ENCODE measurements at places on chromosomes 3 and 15.

DNA sequence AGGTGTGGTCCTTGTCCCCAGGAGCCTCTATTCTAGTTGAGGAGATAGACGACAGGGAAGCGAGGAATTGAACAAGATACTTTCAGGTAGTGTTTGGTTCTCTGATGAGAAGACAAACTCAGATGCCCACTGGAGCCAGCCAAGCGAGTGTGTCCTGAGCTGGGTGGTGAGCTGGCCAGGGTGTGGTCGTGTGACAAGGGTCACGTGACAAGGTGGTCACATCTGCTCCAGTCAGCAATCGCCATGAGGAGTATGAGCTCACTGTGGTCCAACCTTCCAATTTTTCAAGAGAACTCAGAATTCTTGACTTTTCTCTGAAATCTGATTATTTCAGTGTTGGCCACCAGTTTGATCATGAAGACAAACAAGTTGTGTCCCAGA, 39.5 kb downstream of the SLC6A6 start:
- no peak for DNase-seq

GRCh38 chr3:48938156-48938555, 19.5 kb downstream of the ARIH2 start:
- DNase-seq: no peak

GRCh38 chr3:14577897-14578296, 37.8 kb upstream of the GRIP2 start:
- no peak for DNase-seq

DNA sequence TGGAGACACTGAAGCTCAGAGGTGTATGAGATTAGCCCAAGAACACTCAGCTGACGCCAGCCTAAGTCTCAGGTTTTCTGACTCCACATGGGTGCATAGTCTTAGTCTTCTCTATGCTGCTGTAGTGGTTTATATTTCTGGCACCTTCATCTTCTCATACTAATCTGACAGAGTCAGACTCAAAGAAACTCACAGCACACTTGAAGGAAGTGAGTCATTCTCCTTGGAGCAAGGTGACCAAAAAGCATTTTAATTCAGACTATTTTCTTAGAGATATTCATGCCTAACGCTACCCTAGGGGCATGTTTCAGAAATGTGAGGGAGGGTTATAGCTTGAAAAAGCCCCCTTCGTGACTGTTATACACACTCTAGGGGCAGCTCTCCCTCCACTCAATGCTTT, 775.3 kb upstream of the ARPP21 start:
- no peak for DNase-seq

GRCh38 chr15:91476861-91477260, 376.6 kb upstream of the SLCO3A1 start:
- DNase-seq: no peak

DNA sequence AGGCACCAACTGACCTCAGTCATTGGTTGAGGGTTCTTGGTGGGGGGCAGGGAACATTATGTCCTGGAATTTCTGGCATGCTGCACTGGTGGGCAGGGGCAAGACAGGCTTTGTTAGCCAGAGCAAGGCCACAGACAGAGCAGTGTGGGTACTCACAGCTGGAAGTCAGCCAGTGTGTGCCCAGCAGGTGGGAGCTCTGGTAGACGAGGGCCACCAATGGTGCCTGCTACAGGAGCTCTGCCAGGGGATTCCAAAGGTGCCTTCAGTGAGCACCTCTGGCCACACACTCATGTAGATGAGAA, 31.3 kb downstream of the CYP8B1 start:
- DNase-seq: no peak

DNA sequence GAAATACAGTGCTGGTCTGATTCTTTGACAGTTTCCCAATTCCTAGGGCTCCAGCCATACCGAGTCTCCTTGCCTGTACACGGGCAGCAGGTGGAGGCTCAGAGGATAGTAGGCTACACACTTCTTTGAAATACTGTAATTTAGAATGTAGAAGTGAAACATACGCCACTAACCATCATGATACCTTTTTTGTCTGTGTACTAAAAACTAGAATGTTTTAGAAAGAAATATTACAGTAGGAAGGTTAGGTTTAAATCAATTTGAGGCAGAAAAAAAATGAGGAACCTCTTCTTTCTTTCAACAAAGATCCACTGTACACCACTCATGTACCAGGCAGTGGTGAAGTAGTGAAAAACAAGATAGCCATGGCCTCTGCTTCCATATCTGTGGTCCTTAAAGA, 354.7 kb downstream of the MCTP2 start:
- no peak for DNase-seq

DNA sequence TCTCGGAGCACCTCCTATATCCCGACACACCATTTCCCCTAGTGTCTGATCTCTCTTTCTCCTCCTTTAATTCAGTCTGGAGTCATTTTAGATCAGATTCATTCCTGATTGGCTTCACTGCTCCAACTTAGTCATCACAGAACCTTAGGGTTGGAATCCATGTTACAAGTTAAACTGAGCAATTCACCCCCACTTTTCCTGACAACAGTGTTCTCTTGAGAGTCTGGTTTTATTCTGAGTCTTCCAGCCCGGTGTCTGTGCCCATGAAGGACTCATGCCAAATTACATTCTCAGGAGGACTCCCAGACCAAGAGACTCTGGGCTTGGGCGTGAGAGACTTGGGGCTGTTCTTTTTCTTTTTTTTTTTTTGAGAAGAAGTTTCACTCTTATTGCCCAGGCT, 57.5 kb downstream of the LPP start:
- no peak for DNase-seq

DNA sequence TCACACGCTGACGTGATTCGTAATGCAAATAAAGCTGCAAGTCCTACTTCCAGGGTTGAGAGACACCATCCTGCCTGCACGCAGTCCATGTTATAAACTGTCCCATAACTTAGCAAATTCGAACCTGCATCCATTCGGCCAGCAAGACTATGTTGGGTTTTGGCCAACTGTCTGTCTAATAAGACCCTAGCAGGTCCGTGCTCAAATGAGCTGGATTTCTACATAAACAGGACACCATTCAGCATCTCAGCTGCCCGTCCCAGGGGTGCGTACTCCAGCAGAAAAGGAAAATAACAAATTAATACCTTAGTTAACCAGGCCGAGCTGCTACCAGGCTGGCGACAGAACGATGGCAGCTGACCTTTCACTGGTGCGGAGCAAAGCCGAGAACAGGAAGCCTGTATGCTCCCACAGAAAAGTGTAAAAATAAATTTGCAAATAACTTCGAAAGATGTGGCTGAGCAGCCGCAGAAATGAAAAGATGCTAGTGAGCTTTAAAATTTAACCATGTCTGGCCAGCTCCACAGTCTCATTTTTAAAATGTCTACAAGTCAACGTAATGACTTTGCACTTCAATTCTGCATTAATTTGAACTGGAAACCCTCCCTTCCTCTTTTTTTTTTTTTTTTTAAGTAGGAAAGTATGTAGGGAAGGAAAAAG, 97.1 kb upstream of the SNRPA1 start:
- no peak for DNase-seq

- no peak for DNase-seq
Observed at GRCh38 chr3:110362751-110363150, 708.9 kb upstream of the NECTIN3 start.

DNA sequence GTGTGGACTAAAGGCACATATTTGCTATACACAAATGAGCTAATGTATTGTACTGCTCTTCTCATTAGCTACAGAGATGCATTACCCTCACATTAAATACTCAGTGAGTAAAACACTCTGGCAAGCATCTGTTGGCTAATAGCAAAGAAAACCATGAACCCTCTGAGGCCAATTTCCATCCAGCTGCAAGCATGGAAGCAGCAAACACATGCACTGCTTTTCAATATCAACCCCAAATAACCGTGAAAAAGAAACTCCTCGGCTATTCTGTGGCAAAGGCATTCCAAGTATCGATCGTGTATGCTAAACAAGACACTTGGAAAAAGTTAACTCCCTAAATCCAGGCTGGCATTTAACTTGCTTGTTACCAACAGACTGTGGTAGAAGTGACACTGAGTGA, 67.0 kb downstream of the PEAK1 start:
- no peak for DNase-seq

DNA sequence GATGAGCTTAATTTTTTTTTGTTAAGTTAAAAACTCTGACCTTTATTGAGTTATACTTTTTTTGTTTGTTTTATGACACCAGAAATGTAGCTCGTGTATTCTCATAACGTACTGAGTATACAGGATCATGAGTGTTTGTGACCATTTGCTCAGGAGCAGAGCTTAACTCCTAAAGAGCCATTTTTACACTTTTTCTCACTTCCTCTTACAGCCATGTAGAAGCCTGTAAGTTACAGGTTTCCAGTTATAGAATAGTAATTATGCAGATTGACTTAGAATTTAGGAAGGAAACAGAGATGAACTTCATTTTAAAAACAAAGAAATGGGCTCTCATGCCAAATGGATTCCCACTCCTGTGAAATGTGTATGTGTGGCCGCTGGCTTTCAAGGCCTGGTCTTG, 151.7 kb downstream of the MCTP2 start:
- DNase-seq: no peak

- no peak for DNase-seq
Observed at GRCh38 chr3:39056151-39056550, 4.3 kb downstream of the WDR48 start.

- no peak for DNase-seq
Observed at GRCh38 chr3:34859746-34860145, 779.6 kb upstream of the ARPP21 start.

DNA sequence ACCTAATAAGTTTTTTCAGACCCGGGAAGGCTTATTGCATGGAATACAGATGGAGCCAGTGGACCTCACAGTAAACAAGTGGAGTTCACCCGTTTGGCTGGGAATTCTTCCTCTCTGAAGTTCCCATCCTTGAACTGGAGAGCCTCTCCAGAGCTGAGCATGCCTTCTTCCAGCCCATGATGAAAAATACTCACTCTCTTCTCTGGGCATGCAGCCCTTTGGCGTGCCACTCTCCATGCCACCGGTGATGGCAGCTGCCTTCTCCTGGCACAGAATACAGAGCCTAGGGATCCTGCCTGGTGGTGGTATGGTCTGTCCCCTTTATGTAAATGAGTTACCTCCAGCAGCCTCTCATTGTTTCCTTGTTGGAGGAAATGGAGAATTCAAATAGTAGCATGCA, 150.8 kb downstream of the LEKR1 start:
- no peak for DNase-seq

GRCh38 chr3:60402931-60403330, 848.3 kb downstream of the FHIT start:
- DNase-seq: no peak

GRCh38 chr15:71708051-71708429, 102.3 kb upstream of the NR2E3 start:
- no peak for DNase-seq

DNA sequence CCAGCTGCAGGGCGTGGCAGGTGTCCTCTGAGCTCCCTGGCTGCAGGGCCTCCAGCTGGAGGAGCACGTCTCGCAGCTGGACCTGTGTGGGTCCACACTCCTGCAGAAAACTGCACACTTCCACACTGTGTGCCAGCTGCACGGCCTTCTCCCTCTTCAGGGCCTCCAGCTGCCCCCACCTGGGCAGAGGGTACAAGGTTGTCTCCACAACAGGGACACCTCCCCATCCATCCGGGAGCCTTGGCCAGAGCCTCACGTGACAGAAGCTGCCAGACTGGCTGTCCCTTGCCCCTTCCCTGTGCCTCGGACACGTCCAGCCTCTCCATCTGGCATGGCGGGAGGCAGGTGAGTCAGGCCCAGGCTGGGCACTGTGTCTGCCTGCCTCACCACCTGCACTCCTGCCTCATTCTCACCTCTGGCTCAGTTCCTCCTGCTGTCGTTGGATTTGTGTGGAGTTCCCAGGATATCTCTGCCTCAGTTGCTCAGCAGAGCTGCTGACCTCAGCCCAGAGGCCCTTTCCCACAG, 14.5 kb downstream of the SPTBN5 start:
- DNase-seq: no peak

DNA sequence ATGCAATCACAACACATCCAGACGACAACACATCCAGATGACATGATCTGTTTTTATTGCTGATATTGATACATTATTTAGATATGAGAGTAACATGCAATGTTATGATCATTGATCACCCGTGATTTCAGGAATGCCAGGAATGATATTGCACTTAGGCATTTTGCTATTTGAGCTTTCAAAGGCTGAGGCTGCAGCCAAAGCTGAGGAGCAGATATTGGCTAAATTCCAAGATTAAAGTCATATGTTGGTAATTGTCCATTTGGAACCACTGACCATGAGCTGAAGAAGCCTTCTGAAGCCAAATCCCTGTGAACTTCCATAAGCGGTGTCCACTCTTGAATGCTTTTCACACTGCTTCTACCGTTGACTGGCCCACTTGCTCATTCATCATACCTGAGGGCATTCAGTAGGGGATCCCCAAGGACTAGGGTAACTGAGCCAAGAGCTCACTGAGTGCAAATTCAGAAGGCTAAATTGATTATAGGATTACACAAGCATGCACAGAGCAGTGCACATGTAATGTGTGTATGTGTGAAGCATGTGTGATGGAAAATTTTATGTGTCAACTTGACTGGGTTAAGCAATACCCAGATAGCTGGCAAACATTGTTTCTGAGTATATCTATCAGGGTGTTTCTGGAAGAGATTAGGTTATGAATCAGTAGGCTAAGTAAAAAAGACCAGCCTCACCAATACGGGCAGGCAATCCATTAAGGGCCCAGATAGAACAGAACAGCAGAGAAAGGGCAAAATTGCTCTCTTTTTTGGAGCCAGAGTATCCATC, 92.1 kb upstream of the PLAAT1 start:
- no peak for DNase-seq

- no peak for DNase-seq
Observed at GRCh38 chr3:196706731-196707130, 5.3 kb downstream of the CEP19 start.

DNA sequence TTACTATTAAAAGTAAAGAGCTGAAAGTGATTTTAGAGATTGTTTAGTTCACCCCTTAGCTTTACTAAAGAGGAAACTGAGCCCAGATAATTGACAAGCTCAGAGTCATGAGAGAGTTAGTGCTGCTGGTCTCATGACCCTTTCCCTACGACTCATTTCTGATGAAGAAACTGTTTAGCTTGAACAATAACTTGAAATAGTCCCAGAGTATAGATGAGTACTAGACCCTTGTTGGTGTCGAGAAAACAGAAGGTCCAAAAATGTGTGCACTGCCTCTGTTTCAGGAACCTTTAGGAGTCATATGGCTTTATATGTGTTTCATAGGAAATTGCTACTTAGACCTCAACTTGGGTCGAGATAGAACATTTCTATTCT, 58.2 kb downstream of the IL16 start:
- no peak for DNase-seq

DNA sequence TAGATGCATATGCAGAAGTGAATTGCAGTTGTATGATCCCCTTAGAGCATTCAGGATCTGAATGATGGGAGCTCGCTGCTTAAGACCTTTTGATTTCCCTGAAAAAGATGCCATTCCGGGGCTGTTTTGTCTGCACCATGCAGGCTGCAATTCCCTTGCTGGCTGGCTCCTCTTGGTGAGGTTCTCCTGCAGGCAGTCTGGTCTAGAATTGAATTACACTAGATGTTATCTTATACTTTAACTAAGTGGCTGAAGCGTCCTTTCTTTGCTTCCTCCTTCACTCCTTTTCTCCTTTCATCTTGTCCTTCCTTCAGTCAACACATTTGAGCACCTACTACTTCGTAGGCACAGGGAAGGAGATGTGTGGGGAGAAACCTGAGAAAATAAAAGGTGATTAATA, 18.6 kb upstream of the MYZAP start:
- no peak for DNase-seq

- peak; percentile 29 for DNase-seq
Observed at GRCh38 chr3:13419505-13420044, 547 bp downstream of the NUP210 start.

GRCh38 chr3:67655364-67656121, 1.1 kb upstream of the SUCLG2 start:
- DNase-seq: peak; percentile 68
